ENCODE measurements at places on chromosomes 16 and 17.

- DNase-seq: no peak
Observed at GRCh38 chr17:49859991-49860953, 12.4 kb upstream of the TAC4 start.

GRCh38 chr16:51544851-51545467, 393.9 kb upstream of the SALL1 start:
- DNase-seq: no peak

DNA sequence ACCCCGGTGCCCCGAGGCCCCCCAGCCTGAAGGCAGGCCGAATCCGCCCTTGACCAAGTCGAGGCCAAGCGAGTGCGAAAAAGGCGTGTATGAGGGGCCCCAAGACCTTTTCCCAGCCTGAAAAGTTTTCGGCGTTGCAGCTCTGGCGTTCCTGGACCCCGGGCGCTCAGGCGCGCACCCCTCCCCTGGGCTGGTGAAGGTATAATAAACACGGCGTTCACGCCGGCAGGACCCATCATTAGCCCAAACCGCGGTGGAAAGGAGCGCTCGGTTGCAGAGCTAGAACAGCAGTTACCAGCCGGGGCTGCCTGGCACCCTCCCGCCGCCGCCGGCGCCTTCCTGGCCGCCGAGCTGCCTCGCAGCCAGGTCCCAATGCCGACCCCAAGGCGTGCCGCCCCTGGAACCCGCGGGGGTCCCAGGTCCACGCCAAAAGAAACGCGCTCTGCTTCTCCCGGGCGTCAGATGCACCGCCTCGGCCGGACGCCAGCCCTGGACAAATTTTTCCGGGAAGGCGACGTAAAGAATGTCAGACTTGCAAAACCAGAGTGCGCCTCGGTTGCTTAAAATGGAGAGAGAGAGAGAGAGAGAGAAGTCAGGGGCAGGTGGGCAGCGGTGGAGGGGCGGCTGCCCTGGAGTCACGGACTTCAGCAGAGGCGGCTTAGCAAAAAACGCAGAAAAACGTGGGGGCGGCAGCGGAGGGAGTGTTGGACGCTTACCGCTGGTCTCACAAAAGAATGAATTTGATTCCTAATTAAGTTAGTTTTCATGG, 11.5 kb upstream of the FOXF1 start:
- DNase-seq: no peak

GRCh38 chr17:19686400-19687090, 29.8 kb downstream of the SLC47A2 start:
- DNase-seq: no peak

GRCh38 chr16:70416748-70417616, 21.9 kb downstream of the ST3GAL2 start:
- DNase-seq: no peak

DNA sequence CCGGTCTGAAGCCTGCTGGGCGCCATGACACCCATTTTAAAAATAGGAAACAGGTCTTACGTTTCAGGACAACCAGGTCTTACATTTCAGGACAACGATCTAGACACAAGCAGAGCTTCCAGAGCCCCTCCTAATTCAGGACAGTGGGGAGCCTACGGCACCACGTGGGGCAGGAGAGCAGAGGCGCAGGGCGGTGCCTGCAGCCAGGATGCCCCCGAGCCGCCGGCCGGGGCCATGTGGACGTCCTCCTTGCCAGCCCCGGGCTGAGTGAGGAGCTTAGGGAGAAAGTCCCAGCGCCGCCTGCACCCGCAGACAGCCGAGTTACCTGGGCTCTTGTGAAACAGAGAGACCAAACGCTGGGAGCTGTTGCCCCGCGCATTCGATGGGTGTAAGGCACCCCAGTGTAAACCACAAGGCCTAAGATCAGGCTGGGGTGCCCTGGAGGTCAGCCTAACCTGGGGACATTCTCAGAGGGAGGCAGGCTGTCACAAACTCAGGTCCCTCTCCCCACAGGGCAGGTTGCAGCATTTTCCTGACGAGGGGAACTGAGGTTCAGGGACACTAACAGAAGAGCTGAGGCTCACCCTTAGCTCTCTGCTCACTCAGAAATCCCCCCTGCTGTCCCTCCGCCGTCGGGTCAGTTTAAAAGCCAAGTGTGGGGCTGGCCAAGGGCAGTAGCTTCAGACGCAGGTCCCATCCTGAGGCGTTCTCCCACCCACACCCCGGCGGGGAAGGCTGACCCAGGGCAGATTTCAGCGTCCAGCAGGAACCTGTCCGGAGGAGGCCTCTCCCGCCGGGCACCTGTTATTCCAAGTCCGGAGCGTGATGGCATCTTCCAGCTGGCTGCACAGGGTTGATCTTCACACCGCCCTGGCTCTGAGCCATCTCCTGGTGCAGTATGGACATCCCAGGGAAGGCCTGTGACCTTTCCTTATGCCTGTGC, 1.8 kb upstream of the NOTUM start:
- DNase-seq: no peak

GRCh38 chr17:76365256-76365903, 11.7 kb upstream of the PRPSAP1 start:
- DNase-seq: no peak

DNA sequence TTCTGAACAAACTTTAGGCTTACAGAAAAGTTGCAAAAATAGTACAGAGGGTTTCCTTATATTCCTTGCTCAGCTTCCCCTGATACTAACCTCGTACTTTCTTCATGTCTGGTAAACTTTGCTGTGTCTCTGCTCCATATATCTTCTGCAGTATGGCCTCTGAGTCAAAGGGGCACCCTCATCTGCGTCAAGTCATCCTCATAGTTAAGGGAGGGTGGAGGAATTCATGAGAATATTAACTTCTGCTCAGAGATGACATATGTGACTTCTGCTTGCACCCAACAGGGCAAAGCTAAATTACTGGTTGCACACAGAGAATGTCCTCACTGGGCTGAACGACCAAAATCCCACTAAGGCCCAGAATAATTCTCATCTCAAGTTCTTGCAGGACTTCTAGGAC, 4.3 kb upstream of the CCL7 start:
- DNase-seq: no peak

- DNase-seq: no peak
Observed at GRCh38 chr16:75763204-75763603, 36.9 kb upstream of the CPHXL start.

GRCh38 chr16:1902547-1903219, 15.5 kb downstream of the HS3ST6 start:
- DNase-seq: no peak

DNA sequence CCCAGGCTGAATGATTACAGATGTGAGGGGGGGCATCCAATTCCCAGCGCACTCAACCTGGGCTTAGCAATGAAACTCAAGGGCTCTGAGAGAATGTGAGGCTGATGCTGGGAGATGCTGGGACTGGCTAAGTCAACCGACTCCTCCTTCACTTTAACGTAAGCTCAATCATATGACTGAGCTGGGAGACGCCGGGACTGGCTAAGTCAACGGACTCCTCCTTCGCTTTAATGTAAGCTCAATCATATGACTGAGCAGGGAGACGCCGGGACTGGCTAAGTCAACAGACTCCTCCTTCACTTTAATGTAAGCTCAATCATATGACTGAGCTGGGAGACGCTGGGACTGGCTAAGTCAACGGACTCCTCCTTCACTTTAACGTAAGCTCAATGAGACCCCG, 179.4 kb downstream of the VPS53 start:
- DNase-seq: no peak

- no peak for DNase-seq
Observed at GRCh38 chr17:78493450-78493849, 83.7 kb downstream of the DNAH17 start.

GRCh38 chr16:55040366-55041086, 109.9 kb downstream of the IRX5 start:
- DNase-seq: no peak

DNA sequence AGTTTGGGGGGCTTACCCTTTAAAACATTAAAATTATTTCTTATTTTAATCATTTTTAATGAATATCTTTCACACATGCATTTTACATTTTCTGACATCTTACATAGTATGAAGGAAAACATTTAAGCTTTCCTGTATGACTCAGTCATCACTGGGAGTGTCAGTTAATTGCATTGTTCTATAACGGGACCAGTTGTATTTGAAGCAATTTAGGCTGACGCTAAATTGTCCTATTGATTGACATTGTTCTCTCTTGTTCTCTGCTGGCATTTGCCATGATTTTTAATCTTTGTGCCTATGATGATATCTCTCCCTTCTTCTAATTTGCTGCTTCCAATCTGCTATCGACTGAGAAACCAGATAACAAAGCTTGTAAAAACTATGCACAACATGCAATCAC, 190.5 kb upstream of the PIRT start:
- DNase-seq: no peak

- no peak for DNase-seq
Observed at GRCh38 chr16:83441517-83441916, 366.3 kb upstream of the HSBP1 start.

- peak; percentile 75 for DNase-seq
Observed at GRCh38 chr17:44385287-44386181, 3.9 kb downstream of the ITGA2B start.

DNA sequence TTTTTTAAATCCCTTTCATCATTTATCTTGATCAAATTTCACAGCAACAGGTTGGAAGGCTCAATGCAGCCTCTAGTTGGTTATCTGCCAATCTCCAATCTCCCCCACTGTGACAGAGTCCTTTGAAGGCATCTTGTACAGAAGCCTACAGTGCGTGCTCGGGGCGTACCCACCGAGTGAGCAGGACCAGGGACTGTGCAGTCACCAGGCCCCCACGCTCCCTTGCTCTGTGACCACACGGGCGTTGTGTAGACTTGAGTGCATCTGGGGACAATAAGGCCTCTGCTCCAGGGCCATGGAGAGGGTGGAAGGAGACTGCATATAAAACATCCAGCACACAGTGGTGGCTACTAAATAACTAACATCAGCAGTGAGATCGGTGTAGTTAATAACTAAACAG, 63.4 kb downstream of the GTF3C1 start:
- no peak for DNase-seq

- DNase-seq: no peak
Observed at GRCh38 chr16:82061861-82062525, 26.9 kb downstream of the HSD17B2 start.

GRCh38 chr17:50161023-50161910, 4.5 kb upstream of the SGCA start:
- DNase-seq: peak; percentile 90

GRCh38 chr17:75719732-75720131, 1.5 kb upstream of the ITGB4 start:
- DNase-seq: no peak

DNA sequence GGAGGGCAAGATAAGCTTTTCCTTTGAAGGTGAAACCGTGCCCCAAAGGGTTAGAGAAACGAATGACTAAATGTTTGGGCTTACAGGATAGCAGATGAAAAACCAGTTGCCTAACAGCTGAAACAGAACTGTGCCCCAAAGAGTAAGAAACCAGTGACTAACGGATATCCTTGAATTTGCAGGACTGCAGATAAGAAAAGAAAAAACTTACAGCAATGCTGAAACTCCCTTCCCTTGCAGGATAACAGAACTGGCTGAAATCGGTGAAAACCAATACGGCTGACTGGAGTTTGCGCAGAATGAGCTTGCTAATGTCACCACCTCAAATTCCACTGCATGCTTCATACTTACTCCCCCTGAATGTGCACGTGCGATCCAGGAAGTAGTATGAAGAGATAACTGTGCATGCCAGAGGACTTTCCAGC, 175.2 kb upstream of the NLRP1 start:
- DNase-seq: no peak

GRCh38 chr16:11586856-11587642, at the start of gene LITAF:
Gene LITAF (minus strand): TSS chr16:11586919. CDS start chr16:11556730, 30,189 bp downstream.
- no peak for DNase-seq

DNA sequence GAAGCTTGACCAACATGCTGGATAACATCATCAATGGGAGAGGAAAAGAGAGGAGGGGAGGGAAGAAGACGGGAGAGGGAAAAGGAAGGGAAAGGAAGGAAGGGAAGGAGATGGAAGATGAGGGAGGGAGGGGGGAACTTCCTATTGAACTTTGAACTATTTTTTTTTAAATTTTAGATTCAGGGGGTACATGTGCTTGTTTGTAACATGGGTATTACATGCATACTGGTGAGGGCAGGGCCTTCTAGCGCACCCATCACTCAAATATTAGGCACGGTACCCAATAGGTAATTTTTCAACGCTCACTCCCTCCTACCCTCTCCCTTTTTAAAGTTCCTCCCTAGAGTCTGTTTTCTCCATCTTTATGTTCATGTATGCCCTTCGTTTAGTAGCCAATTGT, 383.2 kb upstream of the XYLT1 start:
- DNase-seq: no peak

- DNase-seq: no peak
Observed at GRCh38 chr16:86984991-86985647, 332.1 kb downstream of the C16orf95 start.

GRCh38 chr16:31348579-31348978, 6.4 kb upstream of the ITGAX start:
- no peak for DNase-seq

- DNase-seq: no peak
Observed at GRCh38 chr17:16980813-16981731, 9.2 kb upstream of the TNFRSF13B start.

DNA sequence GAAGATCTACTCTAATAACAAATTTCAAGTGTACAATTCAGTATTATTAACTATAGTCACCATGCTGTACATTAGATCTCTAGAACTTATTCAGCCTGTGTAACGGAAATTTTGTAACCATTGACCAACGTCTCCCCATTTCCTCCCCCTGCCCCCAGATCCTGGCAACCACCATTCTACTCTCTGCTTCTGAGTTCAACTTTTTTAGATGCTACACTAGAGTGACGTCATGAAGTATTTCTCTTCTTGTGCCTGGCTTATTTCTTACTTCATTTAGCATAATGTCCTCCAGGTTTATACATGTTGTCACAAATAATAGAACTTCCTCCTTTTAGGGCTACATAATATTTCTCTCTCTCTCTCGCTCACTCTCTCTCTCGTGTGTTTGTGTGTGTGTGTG, 157.5 kb downstream of the ANKFN1 start:
- no peak for DNase-seq

DNA sequence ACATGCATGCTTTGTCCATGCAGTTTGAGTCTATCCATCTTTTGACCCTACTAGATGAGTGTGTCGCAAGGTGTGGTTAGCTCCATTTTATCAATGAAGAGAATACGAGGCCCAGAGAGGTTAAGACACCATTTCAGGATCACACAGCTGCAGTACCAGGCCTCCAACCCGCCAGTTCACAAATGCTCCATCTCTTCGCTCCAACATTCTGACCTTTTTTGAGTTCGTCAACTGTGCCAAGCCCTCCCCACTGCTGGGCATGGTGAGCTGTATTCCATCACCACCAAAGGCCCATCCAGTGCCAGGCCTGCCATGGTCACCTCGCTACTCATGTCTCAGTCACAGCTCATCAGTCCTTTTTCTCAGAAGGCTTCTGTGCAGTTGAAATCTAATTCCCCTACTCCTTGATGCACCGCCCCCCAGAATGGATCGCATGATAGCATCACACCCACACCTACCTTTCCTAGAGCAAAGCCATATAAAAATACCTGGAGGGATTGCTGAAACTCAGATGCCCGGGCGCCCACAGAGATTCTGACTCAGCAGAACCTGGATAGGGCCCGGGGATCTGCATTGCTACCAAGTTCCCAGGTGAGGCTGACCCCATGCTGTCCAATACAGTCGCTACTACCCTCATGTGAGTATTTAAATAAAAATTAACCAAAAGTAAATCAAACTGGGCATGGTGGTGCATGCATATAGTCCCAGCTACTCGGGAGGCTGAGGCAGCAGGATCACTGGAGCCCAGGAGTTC, 38.0 kb downstream of the ZNF423 start:
- no peak for DNase-seq

GRCh38 chr16:54194334-54194743, 92.2 kb downstream of the IRX3 start:
- no peak for DNase-seq

All from stimulated activated CD8-positive, alpha-beta memory T cell treated with anti-CD3 and anti-CD28 coated beads, Interleukin-7, amount 100 ng/mL, for 4 hours (primary cell).